C1 segment of cervical spinal cord (tissue), 14 donors: ENCODE measurements at places on chromosomes 4 and X.

- no peak for DNase-seq
Measured at GRCh38 chrX:119981286-119982070, 37.9 kb upstream of the NKAP start.

DNA sequence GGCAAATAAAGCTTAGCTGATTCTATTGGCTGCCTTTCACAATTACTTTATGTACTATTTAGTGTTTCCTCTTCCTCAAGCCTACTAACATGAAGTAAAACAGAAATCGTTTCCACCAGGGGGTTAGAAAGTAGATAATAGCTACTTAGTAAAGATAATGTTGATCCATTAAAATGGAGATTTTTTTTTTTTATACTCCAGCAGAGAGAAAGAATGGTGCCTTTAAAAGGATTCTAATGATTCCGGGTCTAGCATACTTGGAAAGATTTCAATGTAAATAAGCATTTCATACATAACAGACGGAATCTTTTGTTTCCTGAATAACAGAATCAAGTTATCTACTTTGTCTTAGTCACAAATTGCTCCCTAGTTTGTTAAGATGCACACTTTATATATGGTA lies 37.1 kb downstream of the GK start:
- DNase-seq, result no peak

DNA sequence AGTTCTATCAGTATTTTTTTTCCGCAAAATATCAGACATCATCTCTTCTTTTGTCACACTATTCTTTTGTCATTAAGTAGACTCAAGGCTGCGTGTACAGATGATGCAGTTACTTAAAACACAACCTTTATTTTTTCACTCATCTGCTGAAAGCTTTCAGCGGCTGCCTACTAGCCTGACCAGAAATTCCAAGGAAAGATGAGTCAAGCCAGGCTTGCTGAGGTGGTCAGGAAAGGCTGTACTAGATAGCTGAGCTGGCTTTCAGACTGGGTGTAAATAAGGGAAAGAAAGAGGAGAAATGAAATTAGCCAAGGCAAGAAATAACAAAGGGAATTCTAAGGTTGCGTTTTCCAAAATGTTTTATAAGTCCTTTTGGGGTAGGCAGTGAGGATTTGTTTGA lies 17.9 kb downstream of the STK26 start:
- no peak for DNase-seq

DNA sequence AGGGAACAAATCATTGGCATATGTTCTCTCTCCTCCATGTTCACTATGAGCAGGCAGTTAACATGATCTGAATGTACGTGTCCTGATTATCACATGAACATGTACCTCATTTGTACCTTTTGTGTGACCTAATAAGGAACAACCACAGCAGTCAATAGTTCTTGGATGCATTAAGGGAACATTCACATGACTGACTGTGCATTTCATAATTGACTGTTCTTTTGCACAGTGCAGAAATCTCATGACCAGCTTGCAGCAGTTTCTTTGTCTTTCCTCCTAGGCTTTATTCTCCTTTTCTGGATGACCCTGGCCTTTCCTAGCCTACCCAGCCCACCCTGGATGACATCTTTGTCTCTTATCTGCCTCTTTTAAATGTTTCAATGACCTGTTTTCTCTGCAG lies 56.6 kb upstream of the TEX13A start:
- DNase-seq, result no peak

DNA sequence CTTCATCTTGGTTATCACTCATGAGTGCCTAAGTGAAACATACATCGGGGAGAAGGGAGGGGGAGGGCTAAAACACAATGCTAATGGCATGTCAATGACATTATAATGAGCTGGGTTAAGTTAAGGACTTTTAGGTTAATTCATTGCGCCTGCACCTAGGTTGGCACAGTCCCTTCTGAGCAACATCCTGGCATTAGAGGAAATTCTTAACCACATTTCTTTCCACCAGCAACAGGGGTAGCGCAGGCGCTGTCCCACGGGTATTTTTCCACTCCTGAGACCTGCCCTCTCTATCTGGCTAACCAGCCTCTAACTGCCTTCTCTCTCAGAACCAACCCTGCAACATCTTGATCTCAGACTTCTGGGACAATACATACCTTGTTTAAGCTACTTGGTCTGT lies 39.0 kb upstream of the PROM1 start:
- DNase-seq, result no peak

GRCh38 chr4:38752372-38752940 lies 30.3 kb downstream of the TLR10 start:
- DNase-seq, result no peak

DNA sequence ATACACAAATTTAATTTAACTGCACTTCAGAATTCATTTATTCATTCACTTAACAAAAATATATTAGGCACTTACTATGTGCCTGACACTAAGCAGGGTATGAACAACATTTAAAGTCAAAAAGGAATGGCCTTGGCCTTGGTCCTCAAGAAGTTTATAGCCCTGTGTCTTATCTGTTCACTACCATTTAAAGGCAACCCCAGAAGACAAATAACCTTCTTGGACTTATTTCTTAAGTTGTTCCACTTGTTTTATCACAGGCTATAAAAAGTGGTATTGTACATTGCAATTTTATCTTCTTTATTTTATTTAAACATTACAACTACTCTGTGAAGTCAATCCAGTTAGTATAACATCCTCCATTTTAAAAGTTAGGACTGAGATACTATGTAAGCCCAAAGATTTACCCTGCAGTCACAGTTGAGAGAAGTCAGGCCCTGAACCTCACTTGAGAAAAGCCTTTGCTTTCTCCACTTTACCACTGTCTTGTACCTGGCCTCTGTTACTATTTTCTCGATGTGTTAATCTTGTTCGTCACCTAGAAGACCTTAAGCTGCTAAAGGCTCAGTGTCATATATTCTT lies 305.6 kb upstream of the DIPK2B start:
- no peak for DNase-seq

DNA sequence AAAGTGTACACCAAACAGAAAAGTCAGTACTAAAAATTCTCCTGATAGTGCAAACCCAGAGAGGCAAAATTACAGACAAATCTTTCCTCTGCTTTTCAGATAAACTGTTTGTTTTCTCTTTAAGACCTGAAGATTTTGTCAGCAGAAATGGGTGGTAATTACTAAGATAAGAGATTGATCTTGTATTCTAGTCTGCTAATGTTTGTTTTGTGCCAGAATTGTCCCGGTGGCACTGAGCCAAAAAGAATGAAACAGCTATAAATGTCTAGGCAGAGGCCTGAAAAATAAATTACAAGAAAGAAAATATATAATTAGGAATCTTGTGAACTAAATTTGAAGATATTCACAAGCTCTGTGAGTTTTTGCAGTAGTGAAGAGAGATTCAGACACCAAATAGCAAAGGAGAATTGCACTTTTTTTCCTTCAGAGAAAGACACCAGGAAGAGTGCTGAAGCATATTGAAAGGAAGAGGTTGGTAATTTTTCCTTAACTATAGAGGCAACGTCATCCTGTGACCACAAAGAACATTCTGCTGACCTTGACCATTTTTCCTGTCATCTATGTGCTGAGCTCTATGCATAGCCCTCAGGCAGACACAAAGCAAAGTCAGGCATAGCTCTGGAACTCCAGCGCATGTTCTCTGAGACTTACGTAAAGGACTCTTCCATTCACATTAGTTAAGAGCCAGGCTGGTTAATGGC lies 314.5 kb upstream of the RASGEF1B start:
- DNase-seq, result no peak

- DNase-seq, result no peak
Measured at GRCh38 chr4:113953888-113954287, 25.6 kb downstream of the ARSJ start.

- DNase-seq, result no peak
Measured at GRCh38 chr4:146132445-146132844, 43.1 kb upstream of the LSM6 start.

- no peak for DNase-seq
Measured at GRCh38 chr4:158193171-158193749, 17.0 kb upstream of the TMEM144 start.

- DNase-seq, result no peak
Measured at GRCh38 chrX:51395810-51396728, 63.4 kb downstream of the NUDT10 start.

DNA sequence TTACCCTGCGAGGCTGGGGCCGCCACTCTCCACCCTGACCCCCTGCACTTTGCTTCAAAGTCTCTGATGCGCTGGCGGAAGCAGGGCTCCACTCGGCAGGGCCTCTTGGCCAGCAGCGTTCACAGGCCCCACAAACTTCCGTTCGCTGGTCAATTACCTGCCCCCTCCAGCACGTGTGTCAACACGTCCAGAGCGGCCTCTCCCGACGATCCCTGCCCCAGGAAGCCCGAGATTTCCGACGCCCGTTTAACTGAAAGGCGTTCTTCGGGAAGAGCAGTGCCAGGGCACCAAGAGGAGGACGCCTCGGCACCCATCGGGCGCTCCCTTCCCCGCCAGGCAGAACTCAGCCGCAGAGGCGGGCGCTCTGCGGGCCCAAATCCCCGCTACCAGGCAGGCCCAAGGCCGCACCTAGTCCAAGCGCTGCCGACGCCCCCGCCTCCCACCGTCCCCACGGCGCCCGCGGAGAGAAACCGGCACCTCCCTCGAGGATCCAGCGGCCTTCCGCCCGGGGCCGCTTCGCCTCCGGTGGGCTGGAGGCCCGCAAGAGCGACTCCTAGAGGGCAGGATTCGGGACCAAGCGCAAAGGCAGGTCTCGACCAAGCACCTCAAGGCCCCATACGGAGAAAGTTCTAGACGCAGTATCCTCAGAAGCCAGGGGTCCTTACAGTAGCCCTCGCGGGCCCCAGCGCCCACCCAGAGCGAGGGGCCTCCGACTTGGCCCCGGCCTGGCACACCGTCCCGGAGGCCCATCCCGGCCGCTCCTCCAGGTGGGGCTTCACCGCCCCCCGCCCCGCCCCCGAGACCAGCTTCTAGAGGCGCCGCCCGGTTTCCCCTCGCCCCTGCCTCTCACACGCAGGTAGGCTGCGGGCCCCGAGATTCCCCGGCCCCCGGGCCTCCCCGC lies 586 bp downstream of the BCAP31 start:
- DNase-seq, result no peak

DNA sequence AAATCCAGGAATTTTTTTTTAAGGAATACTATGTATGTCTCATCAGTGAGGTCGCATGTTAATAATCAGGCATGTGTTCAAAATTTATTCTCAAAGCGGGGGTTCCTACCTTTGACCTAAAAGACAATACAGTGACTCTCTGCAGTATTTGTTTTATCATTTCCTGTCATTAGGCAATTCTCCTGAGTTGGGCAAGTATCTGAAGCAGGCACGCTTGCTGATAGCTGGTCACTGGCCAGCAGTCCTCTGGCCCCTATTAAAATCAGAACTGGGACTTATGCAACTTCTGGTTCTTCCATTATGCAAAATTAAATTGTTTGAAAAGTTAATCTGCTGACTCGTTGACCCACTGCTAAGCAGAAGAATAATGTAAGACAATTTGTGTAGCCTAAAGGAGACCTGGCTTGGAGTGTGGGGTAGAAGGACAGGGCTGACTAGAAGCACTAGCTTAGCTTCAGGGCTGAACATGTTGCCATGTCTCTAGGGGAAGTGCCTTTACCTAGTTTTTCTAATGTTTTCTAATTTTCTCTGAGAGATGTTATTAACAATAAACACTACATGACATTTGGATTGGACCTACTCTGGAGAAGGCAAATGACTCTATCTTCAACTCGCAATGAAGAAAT lies 36.0 kb upstream of the GABRA2 start:
- no peak for DNase-seq

DNA sequence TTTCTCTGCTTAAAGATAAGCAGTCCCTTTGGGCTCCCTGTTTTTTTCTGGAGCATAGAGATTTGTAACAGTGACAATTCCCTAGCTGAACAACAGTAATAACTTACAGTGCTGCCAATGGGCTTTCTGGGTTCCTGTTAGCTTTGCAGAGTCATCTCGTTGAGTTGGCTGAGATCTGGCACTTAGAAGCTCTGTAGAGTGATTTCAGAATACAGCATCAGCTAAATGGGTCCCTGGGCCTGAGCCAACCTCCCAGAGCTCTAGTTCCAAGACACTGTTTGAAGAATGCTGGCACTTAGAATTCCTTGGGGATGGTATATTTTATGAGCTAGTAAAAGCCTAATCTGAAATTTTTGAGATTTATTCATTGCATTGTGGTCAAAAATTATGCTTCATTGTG lies 43.5 kb upstream of the SERTM2 start:
- DNase-seq, result no peak

DNA sequence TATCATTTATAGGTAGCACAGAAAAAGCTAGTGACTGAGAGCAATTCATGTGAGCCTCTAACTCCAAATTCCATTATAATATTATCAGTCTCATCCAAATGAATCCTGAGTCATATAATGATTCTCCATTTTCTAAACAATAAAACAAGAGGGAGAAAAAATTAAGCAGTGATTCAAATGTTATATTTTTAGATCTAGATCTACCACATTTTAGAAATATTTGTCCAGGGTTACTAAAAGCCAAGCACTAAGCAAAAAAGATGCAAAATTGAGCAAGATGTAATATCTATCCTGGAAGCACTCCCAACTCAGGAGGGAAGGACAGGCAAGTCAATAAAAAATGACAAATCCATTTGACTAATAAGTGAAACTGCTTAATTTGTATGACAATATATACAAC lies 172.8 kb downstream of the FBXW7 start:
- DNase-seq, result no peak

- DNase-seq, result no peak
Measured at GRCh38 chrX:96978906-96979305, 95.2 kb downstream of the RPA4 start.

DNA sequence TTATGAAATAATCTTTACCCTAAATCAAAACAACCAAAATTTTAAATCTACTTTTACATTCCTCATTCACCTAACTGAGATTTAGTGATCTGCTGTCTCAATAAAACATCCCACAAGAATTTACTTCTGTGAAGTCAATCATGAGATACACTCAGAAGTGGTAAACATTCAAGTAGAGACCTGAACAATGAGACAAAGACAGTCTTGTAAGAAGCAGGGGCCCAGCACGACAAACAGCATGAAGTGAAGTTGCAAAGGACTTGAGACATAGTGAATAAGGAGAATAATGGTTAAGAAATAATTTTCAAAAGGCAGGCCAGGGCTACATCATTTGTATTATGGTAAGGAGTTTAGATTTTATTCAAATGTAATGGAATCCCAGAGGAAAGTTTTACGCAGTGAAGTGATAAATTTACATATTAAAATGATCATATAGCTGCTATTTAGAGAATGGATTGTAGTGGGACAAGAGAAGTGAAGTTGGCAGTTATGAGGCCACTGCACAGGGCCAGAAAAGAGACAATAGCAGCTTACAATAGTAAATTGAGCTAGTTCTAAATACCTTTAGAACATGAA lies 101.9 kb downstream of the MAB21L2 start:
- DNase-seq, result no peak
